ENCODE measurements at places on chromosomes 2 and 18. TPM values are rescaled to one million over a fixed set of nuclear protein-coding genes. Genes with fewer than 3 reads are reported as not detected.
A peak's percentile ranks its signal among the peaks of the same experiment; 100 is the strongest.

PLB1 gene
- total RNA-seq: 1.2 TPM

C2orf80 gene
- not detected for total RNA-seq

SIX3 gene
- not detected for total RNA-seq

INO80C gene
- total RNA-seq: 8.3 TPM

AFF3 gene
- total RNA-seq: 0.35 TPM

CD8B2 gene
- total RNA-seq: not detected

SPATA3 gene
- total RNA-seq: not detected

DNA sequence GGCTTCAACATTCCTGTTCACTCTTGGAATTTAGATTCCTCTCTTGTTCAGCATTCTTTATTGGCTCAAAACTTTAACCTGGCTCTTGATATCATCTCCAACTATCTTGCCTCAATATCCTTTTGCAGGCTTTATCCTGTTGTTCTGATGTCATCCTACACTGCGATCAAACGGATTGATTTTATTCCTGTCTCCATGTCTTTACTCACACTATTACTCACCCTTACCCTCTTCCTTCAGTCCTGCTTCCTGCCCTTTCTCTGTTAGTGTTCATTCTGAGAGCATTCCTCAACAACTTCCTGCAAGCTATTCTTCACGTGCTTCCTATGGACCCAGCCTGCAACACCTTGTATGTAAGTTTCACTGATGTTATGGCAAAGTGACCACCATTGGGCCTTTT lies 264.7 kb downstream of the RNF152 start:
- no peak for DNase-seq

- DNase-seq: no peak
Observed at GRCh38 chr18:32318581-32318980, 128.7 kb downstream of the MEP1B start.

- DNase-seq: no peak
Observed at GRCh38 chr18:34801774-34802173, 91.7 kb downstream of the DTNA start.

GRCh38 chr2:146602383-146602782 lies 1242.4 kb upstream of the ACVR2A start:
- no peak for DNase-seq

DNA sequence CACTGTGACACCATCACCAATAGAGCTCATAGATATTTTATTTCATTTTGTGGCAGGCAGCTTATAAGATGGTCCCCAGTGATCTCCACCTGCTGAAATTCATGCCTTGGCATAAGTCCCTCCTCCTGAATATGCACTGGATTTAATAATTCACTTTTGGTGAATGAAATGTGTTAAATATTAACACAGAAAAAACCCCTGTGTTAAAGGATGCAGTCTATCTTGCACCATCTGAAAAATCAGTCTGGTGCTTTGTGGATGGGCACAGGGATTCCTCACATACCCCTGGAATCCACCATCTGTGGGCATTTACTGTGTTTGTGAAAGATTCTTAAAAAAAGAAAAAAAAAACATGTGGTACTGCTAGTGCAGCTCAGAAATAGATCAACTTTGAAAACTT lies 26.1 kb upstream of the WIPF1 start:
- peak; percentile 50 for DNase-seq

- no peak for DNase-seq
Observed at GRCh38 chr2:132701810-132702209, 31.8 kb upstream of the LYPD1 start.

- no peak for DNase-seq
Observed at GRCh38 chr2:236241181-236242056, 22.8 kb downstream of the ASB18 start.

- no peak for DNase-seq
Observed at GRCh38 chr2:8652774-8653426, 29.0 kb upstream of the ID2 start.

Data from epithelial cell of proximal tubule (primary cell).